ENCODE measurements at places on chromosomes 12 and 14.

DNA sequence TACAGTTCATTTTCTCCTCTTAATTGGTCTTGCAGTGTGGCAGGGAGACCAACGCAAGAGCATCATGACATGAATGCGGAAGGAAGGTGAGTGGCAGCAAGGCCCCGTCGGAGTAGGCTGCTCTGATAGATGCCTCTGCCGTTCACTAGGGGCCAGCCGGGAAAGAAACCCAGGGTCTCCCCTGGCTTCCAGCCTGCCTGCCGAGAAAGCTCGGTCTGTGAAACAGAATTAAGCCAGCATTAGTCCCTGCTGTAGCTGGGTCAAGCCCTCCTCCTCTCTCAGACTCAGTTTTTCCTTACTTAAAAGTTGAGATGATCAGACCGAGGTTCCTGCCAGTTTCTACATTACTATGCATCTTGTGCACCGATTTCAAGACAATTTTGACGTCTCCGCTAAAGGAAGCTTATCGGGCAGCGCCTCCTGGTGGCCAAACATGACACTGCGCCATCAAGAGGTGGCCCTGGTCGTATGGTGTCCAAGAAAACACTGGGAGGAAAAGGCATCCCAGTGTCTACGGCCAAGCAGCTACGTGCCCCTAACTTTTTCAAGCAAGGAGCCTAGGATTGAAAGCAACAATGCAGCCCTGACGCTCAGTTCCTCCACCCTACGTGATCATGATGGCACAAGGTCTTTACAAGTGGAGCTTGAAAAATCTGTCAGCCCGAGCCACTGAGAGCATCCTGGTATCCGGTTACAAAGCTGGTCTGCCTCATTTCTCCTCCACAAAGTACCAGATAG lies 131.6 kb downstream of the KSR2 start:
- no peak for DNase-seq

DNA sequence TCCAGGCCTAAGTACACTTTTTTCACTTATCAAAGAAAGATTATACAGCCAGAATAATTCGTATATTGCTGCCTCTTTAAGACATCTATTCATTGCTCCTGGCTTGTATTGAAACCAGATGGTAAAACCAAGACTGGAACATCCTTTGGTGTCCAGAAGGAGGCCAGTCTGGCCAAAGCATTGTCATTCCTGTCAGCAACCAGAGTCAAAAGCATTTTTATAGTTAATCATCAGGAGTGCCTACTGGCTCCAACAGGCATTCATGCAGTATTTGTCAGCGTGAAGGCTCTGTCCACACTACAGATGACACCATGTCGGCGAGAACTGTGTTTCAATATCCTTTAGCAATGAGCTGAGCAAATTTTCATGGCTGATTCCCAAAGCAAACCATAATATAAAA lies 118.0 kb upstream of the G2E3 start:
- no peak for DNase-seq

DNA sequence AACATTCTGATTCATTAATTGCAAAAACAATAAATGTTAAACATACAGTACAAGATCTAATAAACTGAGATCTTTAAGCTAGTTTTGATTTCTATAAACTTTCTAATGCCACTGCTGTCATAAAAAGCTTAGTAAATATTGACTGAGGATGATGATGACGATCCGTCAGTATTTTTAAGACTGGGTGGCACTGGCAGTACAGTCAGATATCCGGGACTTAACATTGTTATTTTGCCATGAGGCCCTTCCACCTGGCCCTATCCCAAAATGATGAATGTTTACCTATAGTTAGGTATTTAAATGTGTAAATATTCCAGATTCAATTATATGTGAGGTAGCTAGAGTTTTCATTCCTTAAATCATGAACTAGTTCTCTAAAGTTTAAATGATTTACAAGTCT lies 158.5 kb downstream of the FOXA1 start:
- no peak for DNase-seq

GRCh38 chr14:68677476-68677875 lies 115.4 kb downstream of the ZFP36L1 start:
- no peak for DNase-seq

GRCh38 chr12:90945070-90945649 lies 9.8 kb downstream of the CCER1 start:
- DNase-seq: no peak

GRCh38 chr12:112130441-112130998 lies 5.2 kb downstream of the TRAFD1 start:
- DNase-seq: no peak

DNA sequence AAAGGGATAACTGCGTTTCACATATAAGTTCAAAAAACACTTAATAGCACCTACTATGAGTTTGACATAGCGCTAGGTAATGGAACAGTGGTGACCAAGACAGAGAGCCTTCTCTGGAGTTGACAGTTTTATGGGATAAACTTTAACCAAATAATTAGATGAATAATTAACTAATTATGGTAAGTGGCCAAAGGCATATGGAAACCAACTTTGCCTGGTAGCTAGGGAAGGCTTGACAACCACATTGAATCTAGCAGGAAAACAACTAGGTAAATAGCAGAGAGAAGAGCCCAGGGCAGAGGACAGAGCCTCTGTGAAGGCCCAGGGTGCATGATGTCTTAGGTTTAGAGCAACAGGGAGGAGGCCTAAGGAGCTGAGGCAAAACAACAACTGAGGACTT lies 52.1 kb downstream of the DUSP16 start:
- no peak for DNase-seq

DNA sequence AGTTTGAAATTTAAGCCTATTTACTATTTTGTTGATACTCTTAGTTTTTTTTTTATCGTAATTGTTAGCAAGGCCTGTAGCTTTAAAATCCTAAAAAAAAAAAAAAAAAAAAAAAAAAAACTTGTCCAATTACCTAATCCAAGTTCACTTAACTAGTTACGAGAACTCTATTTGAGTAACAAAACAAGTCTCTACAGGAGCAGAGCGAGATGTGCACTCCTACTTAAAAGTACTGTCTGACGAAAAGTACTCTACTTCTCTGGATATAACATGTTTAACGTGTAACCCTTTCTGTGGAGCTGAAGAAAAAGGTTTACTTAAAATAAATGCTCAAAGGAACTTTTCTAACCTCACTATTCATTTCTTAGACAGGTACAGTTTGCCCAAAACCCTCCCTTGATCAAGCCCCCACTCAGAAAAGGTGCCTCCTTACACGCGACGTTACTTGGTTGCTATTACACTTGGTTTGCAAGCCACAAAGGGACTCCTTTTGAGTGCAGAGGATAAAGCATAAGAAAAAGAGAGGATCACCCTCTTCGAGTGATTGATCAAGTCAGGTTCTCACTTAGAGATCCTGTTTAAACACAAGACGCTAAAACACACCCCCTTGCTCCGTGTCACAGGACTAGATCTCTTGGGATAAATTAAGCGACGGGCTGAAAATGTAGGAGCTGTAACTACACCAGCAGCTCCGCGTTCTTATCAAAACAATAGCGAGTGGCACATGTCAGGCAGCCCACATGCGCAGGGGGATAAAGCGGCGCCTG lies 2.2 kb downstream of the BAZ1A start:
- DNase-seq: peak; percentile 51

DNA sequence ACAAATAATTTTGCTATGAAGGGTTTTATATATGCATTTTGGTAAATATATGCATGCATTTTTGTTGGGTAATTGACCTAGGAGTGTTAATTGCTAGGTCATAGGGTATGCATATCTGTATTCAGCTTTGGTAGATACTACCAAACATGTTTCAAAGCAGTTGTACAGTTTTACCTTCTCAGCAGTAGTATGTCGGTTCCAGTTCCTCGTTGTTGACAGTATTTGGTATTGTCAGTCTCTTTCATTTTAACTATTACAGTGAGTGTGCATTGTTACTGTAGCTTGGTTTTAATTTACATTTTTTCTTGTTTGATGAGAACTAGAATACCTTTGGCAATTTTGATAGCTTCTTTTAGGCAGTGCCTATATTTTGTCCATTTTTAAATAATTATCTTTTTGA lies 98.9 kb downstream of the ARID2 start:
- no peak for DNase-seq

GRCh38 chr12:49344486-49345050 lies 2.1 kb upstream of the DNAJC22 start:
- DNase-seq: no peak

DNA sequence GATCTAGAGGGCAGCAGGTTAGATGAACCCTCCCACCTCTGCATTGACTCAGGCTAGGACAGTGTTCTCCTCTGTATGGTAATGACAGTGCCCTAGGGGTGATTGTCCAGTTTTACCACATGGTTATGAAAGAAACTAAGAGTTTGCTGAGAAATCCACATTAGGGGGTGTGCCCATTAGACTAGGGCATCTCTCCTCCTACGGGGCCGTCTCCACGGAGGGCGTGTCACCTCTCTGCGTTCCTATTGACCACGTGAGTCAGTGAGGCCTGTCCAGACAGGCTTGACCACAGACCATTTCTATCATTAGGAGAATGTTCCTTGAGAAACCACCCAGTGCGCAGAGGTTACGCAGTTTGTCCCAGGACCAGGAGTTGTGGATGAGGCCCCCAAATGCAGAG lies 8.3 kb downstream of the MVK start:
- DNase-seq: no peak

GRCh38 chr14:37018571-37019240 lies 153.7 kb downstream of the SLC25A21 start:
- DNase-seq: no peak

DNA sequence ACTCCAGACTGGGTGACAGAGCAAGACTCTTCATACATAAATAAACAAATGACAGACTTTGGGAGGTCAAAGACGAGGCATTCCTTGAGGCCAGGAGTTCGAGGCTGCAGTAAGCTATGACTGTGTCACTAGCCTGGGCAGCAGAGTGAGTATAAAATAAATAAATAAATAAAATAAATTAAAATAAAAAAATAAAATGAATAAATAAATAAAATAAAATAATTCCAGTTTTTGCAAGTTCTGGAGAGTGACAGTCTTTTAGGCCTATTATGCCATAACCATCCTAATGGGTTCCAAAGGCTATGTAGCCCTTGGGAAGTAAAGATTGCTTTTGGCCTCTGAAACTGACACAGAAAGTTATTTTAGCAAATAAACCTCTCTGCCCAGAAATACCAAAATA lies 16.5 kb upstream of the NRDE2 start:
- no peak for DNase-seq

DNA sequence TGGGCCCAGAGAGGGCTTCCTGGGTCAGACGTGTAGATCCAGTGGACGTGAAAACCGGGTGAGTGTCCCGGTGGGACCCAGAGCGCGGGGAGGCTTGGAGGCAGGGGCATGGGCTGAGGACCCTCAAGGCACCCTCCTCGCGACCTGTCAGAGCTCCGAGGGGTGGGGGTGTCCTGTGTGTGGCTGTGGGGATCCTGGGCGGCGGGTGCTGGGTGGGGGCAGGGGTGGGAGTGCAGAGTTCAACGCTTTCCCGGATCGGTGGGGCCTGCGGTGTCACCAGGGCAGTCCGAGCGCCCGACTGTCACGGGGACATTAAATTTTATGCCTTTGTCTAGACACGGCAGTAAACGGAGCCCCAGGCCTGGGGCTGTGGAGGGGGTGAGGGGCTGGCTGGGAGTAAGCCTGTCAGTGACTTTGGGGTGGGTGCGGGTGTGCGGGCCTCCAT lies 1.0 kb downstream of the TMEM121 start:
- DNase-seq: no peak

- no peak for DNase-seq
Observed at GRCh38 chr12:113102811-113103210, 32.8 kb downstream of the RASAL1 start.

DNA sequence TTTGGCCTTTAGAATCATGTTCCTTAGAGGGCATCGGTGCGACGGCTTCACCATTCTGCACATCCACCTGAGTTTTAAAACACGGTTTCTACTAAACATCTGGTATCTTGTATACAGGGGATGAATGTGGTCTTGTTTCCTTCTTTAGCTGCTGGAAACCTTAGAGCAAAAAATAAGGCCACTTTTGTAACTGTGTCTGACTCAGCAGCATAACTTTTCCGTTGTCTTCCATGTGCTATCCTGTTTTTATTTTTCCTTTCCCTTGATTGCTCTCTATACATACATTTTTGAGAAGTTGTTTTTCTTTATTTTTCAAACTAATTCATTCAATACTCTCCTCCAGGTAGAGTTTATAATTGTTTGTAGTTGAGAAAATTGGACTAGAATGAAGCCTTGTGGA lies 108.8 kb upstream of the PCED1B start:
- DNase-seq: no peak

GRCh38 chr12:76470028-76470939 lies 89.3 kb downstream of the OSBPL8 start:
- DNase-seq: peak; percentile 84

DNA sequence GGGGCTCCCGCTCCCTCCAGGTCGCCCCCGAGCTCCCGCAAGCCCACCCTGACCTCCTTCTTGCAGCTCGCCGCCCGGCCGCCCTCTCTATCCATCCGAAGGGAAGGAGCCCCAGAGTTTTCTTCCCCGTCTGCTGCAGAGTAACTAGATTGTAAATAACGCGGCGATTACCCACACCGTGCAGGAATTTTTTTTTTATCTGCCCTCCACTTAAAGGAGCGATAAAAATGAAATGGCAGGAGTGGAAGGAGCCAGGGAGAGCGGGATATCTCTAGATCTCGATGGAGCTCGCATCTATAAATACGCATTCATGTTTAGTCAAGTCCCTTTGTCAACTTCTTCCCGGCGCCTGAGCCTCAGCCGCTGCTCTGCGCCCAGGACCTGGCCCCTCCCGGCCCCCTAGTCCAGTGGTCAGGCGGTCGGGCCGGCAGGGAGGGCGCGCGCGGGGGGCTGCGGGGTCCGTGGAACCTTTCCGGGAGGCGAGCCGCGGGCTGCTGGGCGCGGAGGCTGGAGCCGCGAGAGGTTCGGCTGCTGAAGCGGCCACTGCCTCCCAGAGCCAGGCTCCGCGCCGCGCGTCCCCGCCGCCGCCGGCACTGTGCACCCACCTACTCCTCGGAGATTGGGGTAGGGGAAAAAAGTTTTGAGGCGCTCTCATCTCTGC lies 386.0 kb downstream of the BCAT1 start:
- no peak for DNase-seq

DNA sequence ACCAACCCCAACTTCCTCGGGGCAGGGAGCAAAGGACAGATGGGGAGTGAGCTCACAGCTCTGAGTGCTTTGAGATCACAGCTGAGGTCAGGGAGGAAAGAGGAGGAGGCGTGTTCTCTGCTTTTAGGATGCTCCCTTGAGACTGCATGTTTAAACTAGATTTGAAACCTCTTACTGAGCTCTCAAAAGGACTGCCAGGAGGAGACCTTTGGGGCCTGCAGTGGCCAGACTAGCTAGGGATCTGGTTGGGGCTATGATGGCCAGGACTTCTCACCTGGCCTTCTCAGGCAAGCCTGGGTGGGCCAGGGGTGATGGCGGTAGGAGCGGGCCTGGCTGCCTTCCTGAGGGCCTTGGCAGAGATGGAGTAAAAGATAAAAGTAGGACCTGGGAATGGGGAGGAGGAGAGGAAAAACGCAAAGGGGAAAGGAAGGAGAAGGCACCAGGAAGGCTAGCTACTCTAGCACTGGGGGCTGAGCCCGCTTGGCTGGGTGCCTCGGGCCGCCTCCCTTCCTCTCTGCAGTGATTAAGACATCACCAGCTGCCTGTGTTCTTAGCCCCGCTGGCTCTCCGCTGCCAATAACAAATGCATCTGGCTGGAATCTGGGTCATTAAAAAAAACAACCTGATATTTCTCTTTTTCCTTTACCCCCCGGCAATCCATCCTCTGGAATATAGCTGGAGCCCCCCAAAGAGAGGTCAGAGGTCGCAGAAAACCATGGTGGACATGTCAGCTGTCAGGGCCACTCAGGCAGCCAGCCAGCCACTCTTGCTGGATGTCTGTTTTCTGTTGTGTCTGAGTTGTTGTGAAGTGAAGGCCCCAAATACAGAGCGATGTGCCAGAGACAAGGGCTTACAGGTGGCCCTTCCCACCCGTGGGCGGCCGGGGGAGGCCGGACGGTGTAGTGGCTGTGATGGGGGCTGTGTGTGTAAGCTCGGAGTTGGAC lies 141.3 kb downstream of the TSPAN9 start:
- DNase-seq: no peak
